Umbilical cord (tissue), 2 donors: ENCODE measurements at places on chromosomes 5 and 9. TPM values are rescaled to one million over a fixed set of nuclear protein-coding genes. Genes with fewer than 3 reads are reported as not detected.

DNA sequence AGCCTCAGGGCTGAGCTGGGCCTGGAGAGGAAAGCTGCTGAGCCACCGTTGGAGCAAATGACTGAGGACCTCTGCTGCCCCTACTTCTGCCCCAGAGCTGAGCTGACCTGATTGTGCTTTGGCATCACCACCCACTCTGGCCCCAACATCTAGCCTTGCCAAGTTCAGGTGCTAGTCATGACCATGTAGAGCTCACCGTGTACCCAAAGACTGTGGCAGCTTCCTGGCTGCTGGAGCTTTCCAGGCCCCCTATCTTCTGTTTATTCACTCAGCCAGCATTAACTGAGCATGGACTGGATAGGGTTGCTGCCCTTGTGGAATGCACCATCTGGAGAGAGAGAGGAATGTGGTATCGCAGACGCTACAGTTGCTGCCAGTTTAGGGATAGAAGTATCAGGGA is 49.1 kb downstream of the JADE2 start:
- DNase-seq = peak; percentile 36

GRCh38 chr5:56530626-56531138 is 284.7 kb upstream of the MAP3K1 start:
- DNase-seq = no peak

GRCh38 chr9:137784046-137784445 is 93.5 kb upstream of the CACNA1B start:
- no peak for DNase-seq

Gene DCAF12
- total RNA-seq = 31.8 TPM

DNA sequence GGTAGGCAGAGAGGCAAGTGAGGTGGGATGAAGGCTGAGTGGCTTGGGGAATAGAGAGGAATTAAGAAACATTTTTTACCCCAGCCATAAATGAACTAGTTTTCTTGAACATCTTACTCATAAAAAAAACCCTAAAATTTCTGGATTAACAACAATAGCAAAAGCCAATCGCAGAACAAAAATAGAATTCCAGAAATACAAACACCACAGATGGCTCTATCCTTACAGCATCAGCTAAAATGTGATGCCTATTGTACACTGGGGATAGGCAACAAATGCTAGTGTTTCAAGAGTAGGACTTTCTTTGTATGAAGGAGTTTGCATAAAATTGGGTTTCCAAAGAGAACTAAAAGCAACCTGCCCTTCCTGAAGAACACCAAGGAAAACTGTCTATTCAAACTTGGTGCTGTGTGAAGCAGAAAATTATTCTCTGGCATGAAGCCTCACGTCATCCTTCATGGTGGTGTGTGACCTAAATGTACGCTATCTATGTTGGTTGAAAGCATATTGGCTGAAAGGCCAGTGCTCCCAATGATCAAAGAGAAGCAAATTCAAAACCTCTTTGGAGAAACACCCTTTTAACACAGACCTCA is 82.9 kb downstream of the JAKMIP2 start:
- DNase-seq = no peak

DNA sequence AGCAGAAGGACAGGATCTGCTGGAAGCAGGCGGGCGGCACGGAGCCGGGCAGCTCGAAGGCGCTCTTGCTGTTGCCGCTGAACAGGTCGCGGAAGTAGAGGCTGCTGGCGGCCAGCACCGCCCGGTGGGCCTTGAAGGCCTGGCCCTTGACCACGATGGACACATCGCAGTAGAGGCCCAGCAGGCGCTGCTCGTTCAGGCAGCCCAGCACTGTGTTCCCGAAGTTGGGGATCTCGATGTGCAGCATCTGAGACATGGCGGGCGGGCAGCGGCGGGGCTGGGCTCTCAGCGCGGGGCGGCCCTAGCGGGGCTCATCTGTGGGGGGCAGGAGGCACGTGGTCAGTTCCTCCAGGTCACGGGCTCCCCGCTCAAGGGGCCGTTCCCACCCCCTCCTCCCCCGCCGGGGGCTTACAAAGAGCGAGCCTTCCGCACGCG is 44.8 kb downstream of the NACC2 start:
- no peak for DNase-seq
